ENCODE measurements at places on chromosomes 6 and 20. TPM values are rescaled to one million over a fixed set of nuclear protein-coding genes. Genes with fewer than 3 reads are reported as not detected.

MRAP2 gene
- total RNA-seq: 0.74 TPM

- DNase-seq: no peak
Observed at GRCh38 chr6:96940322-96940721, 15.8 kb downstream of the KLHL32 start.

DNA sequence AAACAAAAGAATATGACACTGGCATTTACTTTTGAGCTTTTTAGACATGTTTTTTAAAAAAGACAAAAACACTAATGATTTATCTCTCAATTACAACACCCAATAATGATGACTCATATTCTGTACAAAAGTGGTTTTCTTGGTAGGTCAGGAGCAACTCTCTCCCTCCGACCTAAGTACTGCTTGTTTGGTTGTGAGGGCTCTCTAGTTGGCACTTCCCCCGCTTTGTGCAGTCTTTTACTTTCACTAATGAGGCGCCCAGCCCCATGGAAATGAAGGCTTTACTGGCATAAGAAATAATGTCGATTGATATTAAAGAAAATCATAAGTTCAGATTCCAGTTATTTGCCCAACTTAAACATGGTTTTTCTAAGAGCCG lies 1.3 kb downstream of the KPNA5 start:
- no peak for DNase-seq

LPA gene
- 0.31 TPM for total RNA-seq

PACRG gene
- total RNA-seq: 5.6 TPM

LY6G6F gene
- not detected for total RNA-seq

Measured in type B pancreatic cell (in vitro differentiated cells).